ENCODE measurements at places on chromosomes 3 and 15.

DNA sequence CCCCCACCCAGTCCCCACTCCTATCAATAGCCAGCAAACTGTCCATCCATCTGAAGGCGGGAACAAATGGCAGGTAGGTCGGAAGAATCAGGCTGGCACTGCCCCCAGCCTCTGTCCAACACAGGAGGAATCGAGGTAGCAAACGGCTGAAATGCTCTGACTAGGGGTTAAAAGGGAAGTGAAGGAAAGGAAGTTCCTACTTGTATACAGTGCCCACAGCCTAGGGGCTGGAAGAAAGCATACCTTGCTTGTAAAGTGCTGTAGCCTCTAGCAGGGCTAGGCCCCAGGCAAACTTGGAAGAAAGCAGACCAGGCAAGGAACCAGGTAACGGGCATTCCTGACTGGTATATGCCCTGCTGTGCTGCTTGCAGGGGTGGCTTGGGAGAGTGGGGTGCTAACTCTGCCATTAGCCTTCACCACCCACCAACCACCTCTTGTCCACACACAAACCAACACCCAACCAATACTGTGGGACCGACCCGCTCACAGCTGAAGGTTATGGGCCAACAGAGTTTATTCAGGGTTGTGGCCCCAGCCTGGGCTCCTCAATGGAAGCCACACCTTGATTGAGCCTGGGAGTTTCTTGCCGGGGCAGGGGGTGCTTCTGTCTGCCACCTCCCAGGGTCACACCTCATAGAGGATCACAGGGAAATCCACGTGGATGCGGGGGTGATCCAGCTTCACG lies 2.4 kb downstream of the TUSC2 start:
- DNase-seq = no peak

DNA sequence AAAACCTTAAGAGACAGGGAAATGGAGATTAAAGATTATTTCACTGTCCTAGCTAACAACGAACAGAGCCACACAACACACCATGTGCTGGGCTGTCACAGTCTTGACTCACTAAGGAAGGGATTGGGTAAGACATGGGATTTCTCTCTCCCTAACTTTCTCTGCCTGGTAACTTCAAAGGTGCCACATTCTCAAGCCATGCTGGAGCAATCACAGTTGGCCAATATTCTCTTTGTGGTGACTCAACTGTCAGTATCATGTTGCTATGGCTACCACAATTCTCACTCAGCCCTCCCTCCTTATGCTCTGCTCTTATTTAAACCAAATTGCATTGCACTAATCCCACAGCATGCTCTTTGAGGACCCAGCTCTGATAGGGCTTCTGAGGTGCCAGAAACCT lies 74.0 kb downstream of the OXNAD1 start:
- DNase-seq = peak; percentile 66

DNA sequence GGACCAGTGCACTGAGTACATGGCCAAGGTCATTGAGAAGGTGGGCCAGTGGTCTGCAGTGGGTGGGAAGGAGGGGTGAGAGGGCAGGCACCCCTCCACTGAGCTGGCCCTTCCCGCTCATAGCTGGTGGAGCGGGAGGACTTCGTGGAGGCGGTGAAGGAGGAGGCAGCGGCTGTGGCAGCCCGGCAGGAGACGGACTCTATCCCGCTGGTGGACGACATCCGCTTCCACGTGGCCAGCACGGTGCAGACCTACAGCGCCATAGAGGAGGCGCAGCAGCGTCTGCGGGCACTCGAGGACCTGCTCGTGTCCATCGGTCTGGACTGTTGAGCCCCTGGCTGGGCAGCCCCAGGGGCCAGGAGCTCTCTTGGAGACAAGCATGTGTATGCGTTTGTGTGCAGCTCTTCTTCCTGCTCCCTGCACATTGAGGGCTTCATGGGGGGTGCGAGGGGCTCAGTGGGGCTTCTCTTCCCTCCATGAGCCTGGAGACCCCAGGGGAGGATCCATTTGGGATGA lies 7.5 kb downstream of the ABTB1 start:
- no peak for DNase-seq

GRCh38 chr15:94145046-94145445 lies 86.3 kb upstream of the MCTP2 start:
- DNase-seq = no peak

DNA sequence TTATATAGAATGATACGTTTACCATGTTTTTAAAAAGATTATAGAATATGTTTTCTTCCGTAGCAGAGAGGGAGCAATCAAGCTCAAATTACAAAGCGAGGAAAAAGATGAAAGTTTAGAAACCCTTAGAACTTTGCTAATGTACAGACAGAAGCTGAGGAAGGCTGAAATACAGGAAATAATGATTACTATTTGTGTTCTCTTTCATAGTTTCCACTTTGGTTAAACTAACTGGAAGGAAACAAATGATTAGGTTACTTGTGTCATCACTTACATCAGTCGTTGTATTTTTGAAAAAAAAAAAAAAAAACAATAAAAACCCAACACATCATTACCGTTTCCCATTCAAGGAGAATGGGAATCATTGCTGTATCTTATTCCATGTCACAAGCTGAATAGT lies 337.8 kb upstream of the CBLB start:
- no peak for DNase-seq
